ENCODE measurements at places on chromosomes 11 and 22.

DNA sequence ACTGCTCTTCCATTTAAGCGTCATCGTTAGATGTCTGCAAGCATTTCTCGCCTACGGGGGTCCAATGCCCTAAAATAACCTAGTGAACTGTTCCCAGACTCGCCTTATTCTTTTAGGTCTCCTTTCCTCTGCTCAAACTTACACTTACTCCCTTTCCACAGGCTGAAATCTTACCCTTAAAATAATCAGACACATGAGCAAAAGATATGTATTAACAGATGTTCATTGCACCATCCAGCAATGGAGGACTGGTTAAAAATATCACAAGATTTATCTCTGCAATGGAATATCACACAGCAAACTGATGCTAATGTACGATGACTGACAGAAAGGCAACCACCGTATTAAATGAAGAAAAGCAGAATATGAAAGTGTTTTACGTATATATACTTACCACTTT, 1.6 kb upstream of the CSTF3 start:
- DNase-seq, result no peak

DNA sequence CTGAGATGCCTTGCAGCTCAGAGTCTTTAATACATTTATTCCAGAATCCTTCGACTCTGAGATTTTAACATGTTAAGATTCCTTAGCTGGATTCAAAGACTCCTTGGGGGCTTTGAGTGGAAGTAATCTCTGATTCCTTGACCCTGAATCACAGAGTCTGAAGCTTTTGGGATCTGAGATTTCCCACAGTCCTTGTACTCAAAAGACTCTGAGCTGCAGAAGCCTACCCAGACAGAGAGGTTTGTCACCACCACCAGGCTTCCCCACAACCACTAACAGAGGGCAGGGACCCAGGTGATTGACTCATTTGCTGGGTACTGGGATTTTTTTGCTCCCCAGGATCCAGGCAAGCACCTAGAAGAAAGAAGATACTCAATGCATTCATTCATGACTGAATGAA, 1.4 kb upstream of the SERPINH1 start:
- DNase-seq, result no peak

GRCh38 chr11:64320556-64320955, 2.6 kb downstream of the PRDX5 start:
- DNase-seq, result no peak

DNA sequence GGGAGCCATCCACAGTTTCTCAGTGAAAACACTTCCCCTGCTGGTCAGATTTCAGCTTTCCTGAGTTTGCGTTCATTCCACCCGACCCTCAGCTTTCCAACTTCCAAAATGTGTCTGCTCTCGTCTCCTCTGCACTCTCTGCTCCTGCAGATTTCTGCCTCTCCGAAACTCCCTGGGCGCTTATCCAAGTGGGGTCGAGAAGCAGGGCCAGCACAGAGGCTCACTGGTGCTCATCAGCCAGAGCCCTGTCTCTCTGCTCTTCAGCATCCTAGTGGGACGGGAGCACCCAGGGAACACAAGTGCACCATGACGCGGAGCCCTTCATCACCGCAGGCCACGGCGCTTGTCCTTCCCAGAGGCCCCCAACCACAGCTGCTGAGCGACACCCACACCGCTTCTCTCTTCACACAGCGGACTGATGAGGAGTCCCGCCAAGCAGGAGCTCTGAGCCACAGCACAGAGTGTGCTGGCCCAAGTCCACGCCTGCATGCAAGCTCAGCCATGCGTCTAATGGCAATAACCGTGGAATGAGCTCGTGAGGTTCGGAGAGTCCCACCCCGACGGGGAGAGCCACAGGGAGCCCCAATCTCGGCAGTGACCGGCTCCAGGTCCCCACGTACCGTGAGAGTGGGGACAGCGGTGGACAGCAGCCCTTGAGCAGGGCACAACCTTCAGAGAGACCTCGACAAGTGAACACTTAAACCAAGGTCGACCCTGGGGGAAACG, 27.9 kb upstream of the MOB2 start:
- no peak for DNase-seq

GRCh38 chr22:24006207-24006913, 1.1 kb upstream of the GSTT4 start:
- no peak for DNase-seq

DNA sequence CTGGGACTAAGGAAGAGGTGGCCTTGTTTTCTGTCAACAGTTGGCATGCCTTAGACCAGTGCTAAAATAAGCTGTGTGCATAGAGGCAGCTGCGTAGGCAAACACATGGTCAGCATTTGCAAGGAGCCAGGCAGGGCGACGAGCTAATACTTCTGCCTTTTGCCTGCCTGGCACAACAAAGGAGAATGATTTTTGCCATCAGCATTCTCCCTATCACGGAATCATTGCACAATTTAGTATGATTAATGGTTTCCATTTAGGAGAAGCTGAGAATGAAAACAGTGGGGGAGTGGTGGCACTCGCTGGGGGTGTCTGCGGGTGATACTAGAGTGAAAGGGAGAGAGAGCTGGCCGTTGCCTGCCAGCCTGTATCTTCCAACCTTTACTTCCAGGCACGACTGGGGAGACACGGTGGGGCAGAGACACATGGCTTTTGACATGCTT, 336.0 kb downstream of the CADM1 start:
- DNase-seq, result no peak

- DNase-seq, result peak; percentile 19
These were observed 219.9 kb upstream of the GRIA4 start for GRCh38 chr11:105389952-105390351.

- DNase-seq, result no peak
These were observed at the start of gene TMPRSS4 for GRCh38 chr11:118076754-118077281. Gene TMPRSS4 (plus strand): TSS chr11:118077078. CDS start chr11:118077303, 225 bp downstream.

DNA sequence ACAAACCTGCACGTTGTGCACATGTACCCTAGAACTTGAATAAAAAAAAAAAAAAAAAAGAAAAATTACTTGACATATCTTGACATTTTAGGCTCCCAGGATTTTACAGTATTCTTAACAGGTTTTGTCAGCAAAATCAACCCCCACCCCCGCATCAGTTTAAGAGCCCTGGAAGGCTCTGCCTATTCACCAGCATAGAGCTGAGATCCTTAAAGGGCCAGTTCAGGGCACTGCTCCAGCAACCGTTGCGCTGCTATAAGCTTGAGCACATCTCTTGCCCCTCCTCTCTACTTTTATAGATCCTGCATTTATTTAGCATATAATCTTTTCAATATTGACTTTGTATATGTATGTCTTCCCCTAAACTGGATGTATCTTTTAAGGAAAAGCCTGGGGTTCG, 697 bp upstream of the PAFAH1B2 start:
- no peak for DNase-seq

DNA sequence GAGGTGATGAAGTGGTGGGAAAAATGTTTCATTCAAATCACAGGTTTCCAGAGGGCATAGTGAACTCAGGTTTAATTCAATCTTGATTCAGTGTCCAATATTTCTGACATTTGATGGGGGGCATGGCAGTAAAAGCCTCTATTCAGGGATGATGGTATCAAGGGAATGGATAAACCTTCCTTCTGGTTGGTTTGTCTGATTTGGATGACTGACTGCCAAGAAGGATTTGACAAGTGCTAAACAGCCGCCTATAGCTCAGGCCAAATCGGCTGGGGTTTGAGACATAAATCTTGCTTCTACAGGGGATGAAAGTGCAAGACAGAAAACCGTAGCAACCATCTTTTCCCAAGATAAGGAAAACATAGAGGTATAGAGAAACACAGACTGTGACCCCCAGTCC, 121.8 kb upstream of the C11orf87 start:
- no peak for DNase-seq
